T47D (cell line): ENCODE measurements at places on chromosomes 2 and 18.

DNA sequence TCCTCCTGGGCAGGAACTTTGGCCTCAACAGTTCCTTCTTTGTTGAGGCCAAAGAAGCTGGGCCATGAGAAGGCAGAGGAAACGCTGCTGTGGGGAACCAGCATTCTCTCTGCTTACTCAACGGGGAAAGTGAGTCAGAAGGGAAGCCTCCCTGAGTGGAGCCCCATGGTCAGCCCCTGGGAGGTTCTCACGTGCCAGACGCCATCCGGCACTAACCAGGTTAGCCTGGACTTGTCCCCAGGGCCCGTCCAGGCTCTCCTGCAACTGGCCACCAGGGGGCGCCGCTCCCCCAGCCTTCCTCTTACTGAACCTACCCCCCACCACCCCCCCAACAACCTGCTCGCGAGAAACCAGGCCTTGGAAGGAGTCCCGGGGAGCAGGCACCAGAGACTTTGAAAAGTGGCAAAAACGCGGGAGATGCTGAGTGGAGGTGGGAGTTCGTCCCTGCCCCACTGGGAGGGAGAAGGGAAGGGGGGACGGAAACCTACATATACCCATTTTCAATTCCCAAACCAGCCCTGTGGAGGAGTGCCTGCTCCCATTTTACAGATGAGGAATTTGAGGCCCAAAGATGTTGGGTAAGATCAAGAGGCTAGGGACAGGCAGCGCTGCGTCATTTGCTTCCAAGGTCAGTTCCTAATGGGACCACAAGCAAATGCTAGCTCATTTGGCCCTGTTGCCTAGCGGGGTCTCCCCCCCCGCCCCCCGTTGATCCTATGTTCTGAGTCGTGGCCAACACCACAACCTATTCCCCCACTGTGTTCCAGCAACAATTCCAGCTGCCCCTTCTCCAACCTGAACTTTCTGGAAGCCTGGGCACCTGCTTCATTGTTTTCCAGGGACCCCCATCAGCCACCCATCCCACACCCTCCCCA lies 20.0 kb downstream of the TEX44 start:
- DNase-seq: peak; percentile 79

DNA sequence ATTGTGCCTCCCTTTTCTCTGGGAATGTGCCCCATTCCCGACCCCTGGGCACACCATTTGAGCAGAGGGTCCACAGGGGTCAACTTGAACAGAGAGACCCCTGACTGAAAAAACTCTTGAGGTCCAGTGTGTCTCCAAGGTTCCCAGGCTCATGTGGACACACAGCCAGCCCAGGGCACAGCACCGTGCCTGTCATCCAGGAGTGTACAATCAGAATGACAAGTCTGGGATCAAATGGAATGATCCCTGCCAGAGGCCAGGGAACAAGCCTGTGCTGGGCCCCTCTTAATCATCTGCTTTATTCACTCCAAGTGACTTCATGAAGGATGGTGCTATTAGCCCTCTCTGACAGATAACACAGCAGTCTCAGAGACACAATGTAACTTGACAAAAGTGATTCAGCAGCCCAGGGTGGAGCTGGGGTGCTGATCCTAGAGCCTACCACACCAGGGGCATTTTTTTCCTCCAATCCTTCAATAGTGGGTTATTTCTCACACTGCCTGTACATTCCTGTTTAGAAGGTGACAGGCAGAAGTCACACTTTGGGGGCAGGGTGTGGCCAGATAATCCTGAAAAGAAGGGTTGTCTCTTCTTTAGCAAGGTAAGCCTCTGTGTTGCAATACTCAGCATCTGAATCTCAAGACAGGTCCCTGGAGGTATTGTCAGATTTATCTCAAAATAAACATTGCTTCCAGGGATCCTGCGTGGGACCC lies 84.0 kb upstream of the TMEM200C start:
- DNase-seq: no peak

DNA sequence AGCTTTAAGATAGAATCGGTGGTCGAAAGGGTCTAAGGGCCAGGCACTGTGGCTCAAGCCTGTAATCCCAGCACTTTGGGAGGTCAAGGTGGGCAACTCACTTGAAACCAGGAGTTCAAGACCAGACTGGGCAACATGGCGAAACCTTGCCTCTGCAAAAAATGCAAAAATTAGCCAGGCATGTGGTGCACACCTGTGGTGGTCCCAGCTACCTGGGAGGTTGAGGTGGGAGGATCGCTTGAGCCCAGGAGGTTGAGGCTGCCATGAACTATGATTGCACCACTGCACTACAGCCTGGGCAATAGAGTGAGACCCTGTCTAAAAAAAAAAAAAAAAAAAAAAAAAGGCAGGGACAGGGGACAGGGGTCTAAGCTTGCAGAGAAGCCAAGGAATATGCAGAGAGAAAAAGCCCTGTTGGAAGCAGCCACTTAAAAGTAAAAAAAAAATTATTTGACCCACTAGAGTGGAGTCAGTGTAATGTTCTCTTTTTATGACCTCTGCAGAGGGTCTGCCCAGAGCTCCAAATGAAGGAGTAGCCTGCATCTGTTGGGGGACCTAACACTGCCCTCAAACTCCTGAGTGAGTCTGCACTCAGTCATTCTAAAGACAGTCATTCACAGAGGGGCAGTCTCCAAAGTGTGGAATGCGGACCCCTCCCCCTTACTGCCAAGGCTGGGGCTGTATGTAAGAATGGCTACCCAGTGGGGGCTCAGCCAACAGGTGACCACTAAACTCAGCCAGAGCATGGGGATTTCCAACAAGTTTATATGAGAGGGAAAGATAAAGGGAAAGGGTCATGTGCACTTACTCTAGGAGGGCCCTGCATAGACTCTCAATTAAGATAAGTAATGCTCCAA lies 118.5 kb upstream of the CDCA7 start:
- no peak for DNase-seq

- no peak for DNase-seq
Measured at GRCh38 chr2:233418761-233419546, 64.7 kb downstream of the DGKD start.

DNA sequence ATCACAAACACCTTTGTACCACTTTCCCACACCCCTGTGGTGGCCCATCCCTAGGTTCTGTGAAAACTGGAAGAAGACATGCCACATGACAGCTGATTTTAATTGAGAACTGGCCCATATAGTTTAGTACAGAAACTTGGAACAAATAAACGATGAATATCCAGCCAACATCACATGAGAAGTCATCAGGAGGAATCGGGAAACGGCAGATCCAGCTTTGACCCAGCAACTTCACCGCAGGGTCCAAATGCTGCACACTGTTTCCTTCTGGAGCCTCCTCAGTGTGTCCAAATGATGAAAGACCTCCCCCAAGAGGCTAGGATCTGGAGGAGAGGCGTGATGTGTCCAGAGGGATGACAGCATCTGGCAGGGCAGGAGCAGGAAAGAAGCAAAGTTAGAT lies 75.5 kb downstream of the COPS8 start:
- DNase-seq: no peak

GRCh38 chr2:81327911-81328310 lies 1023.4 kb upstream of the LRRTM1 start:
- DNase-seq: no peak

DNA sequence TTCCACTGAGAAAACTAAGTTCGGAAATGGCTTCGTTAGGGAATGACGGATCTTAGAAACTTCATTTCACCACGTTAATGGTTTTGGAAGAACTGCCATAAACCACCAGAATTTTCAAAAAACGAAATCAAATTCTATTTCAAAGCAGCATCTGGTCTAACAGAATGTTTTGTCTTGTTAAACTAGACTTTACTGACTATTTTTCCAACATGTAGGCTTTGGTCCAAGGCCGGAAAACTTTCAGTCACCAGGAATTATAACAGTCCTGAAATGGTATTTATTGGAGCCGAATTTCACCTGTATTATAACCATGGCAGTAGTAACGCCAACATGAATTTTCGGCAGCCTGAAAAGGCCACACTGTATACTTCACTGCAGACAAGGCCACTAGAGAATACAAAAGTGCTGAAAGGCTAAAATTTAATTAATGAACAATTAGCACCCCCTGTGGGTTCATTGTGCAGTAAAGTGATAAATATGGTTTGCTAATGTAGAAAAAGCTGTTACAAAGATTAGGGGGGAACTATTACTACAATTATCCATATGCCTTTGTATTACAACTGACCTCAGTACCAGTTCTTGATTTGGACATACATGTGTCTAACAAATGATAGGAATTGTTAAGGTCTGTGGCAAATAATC lies 116.4 kb downstream of the ZNF521 start:
- DNase-seq: no peak

GRCh38 chr18:79733135-79733701 lies 53.6 kb downstream of the CTDP1 start:
- DNase-seq: no peak

- DNase-seq: no peak
Measured at GRCh38 chr2:94999431-94999883, 26.1 kb upstream of the MAL start.

DNA sequence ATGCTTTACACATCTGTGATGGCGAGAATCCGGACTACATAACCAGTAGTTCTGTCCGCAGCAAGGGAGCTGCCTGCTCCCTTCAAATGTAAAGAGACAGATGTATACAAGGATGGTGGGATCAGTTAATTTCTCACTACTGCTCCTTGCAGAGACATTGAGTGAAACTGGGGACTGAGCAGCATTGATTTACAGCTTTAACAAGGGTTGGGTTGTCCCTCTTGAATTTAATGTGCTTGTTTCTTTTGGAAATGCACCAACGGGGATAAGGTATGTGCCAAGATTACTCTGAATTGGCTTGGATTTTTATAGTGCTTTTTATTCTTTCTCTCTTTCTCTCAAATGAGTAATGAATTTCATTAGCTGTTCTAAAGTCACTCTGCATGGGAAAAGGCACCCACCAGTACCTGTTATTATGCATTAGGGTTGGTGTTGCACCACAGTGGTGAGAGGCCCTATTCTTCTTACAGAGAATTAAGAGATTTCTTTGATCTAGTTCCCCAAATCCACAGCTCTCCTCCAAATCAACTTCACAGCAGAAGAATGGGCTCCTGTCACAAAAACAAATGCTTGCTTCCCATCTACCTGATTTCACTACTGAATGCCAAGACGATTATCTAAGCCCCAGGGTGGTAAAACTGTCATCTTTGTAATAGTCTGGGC lies 107.6 kb downstream of the DOCK10 start:
- no peak for DNase-seq

- no peak for DNase-seq
Measured at GRCh38 chr2:231613331-231613662, 20.6 kb downstream of the TEX44 start.

GRCh38 chr2:120355780-120356266 lies 9.9 kb downstream of the INHBB start:
- DNase-seq: no peak

GRCh38 chr18:25735459-25735858 lies 355.0 kb downstream of the SS18 start:
- no peak for DNase-seq

DNA sequence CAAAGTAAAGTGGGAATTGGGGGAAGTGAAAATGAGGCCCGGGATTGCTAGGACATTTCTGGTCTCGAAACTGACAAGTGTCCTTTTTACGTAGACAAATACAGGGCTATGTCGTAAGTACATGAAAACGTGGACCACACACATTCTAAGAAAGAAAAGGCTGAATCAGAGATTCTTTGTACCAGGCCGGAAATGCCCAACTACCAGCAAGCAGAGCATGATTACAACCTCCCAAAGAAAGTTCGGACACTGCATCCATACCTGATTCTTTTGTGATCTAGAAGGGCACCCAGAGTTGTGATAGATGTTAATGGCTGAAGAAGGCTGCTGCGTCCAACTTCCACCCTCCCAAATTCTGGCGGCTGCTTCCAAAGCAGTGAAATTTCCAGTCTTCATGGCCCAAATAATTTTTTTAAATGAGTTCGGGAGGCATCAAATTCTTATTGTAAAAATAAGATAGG lies 1.7 kb downstream of the RBMS1 start:
- no peak for DNase-seq

GRCh38 chr18:8359076-8359475 lies 250.2 kb upstream of the RAB12 start:
- DNase-seq: no peak

DNA sequence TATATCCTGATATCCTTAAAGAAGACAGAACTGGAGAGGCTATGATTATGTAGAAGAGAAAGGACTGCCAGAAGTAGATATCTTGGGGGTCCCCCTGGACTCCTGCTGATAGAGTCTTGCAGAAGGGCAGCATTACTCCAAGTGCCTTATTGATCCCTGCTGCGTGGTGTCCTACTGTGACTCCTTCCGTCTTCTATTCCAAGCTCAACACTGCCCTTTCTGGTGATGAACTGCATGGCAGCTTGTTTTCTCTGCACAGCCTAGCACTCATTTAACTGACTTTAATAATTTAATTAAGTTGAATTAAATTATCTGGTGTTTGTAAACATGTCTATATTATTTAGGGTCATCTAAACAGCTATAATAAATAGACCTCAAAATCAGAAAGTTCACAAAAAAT lies 194.1 kb upstream of the DSEL start:
- DNase-seq: no peak

GRCh38 chr18:51196118-51196810 lies 1.2 kb downstream of the MEX3C start:
- peak; percentile 12 for DNase-seq

DNA sequence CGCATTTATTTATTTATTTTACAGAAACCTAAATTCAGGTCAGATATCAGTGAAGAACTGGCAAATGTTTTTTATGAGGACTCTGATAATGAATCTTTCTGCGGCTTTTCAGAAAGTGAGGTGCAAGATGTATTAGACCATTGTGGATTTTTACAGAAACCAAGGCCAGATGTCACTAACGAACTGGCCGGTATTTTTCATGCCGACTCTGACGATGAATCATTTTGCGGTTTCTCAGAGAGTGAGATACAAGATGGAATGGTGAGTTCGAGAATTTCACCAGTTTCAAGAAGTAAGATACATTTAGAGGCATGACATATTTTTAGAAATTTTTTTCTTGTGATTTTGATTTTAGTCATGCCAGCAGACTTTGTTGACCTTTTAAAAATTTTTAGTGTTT lies 4.6 kb downstream of the CDCA7 start:
- no peak for DNase-seq

DNA sequence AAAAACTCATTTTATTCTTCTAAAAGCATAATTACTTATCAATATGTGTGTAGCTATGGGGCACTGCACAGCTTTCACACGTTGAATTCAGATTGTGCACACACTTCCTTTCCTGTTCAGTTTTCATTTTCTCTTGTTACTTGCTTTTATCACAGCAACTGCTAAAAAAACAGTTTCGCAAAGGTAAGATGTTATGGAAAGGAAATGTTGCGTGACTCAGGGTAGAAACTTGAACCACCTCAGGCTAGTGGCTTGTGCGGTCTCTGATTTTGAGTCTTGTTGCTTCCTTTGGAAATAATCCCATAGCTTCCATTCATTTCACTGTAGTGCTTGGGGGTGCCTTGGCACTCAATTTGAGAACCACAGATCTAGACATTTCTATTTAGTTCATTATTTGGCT lies 171.9 kb downstream of the FMNL2 start:
- no peak for DNase-seq

DNA sequence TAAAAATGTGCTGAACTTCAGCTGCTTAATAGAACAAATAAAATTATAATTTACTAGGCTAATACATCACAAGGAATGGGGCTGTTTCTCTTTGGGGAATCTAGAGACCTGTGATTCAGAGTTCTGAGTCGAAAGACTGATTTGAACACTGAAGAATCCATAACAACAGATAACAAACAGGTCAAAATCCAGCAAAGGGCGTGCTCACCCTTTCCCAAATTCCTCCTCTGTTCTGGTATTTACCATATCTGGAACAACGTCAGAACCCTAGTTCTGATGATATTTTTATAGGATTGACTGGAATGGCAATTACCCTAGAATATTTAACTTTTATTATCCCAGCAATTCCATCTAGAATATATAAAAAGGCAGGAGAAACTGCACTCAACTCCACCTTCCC lies 66.0 kb upstream of the ITGA6 start:
- no peak for DNase-seq
